ENCODE measurements at places on chromosomes 5 and 9. TPM values are rescaled to one million over a fixed set of nuclear protein-coding genes. Genes with fewer than 3 reads are reported as not detected.

FAM151B gene
- 3.3 TPM for total RNA-seq

GFRA3 gene
- total RNA-seq: 0.85 TPM

MEIKIN gene
- total RNA-seq: not detected

NIPAL4 gene
- 68.3 TPM for total RNA-seq

NR5A1 gene
- not detected for total RNA-seq
